ENCODE measurements at places on chromosomes 7 and 10.

- no peak for DNase-seq
Measured at GRCh38 chr10:95289921-95290421, 832 bp downstream of the PDLIM1 start.

- peak; percentile 9 for DNase-seq
Measured at GRCh38 chr10:15169555-15170401, 1.3 kb upstream of the NMT2 start.

GRCh38 chr7:8014399-8014798 lies 45.8 kb downstream of the GLCCI1 start:
- no peak for DNase-seq

GRCh38 chr10:124233546-124234138 lies 140.2 kb upstream of the CHST15 start:
- no peak for DNase-seq

GRCh38 chr7:120662291-120662690 lies 195.7 kb downstream of the TSPAN12 start:
- no peak for DNase-seq

- DNase-seq = no peak
Measured at GRCh38 chr10:71502190-71502589, 105.5 kb downstream of the CDH23 start.

- no peak for DNase-seq
Measured at GRCh38 chr10:115996031-115996430, 277.0 kb downstream of the GFRA1 start.

DNA sequence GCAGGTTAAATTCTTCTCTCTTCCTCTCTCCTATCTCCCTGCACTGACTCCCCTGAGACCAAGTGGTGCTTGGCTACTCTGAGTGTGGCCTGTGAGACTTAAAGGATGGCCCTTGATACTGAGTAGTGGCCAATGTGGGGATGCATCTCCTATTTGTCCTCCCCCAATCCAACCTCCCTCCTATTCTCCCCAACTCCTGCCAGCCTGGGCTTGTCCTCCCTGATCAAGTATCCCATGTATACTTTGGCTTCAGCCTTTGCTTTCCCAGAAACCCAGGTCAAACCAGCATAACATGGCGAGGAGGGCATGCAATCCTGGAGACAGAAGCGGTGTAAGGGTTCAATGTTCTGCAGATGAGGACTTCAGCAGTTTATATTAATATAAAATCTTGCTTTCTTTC lies 77.9 kb upstream of the GRB10 start:
- DNase-seq = no peak

DNA sequence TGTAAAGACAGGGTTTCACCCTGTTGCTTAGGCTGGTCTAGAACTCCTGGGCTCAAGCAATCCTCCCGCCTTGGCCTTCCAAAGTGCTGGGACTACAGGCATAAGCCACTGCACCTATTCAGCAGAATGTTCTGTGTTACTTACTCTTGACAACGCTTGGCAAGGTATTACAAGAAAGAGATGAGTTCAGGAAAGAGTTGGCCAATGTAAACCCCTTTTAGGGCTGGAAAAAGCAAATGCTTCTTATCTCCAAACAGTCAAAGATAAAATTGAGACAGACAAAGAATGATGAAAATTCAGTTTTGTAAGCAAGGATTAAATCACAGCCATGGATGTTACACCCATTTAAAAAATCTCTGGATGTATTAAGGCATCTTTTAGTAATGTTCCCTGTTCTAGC lies 114.0 kb upstream of the PODXL start:
- DNase-seq = no peak

- no peak for DNase-seq
Measured at GRCh38 chr7:70571961-70572360, 560.0 kb upstream of the GALNT17 start.

DNA sequence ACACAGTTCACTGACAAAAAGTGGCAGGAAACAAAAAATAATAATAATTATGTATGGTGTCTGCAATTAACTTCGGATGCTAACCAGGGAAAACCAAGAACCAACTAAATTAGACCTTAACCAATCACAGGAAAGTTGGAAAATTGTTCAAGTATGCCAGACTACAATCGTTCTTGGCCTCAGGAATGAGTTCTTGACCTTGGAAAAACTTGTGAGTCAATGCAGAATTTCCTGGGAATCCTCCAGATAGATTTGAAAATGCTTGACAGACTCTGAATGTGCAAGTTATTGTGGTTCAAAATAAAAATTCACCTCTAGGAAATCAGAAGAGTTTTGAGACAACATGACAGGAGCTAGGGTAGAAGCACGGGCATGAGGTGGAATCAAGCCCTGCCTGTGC lies 171.5 kb downstream of the C7orf25 start:
- no peak for DNase-seq

GRCh38 chr7:43785420-43785819 lies 26.9 kb downstream of the BLVRA start:
- DNase-seq = no peak

DNA sequence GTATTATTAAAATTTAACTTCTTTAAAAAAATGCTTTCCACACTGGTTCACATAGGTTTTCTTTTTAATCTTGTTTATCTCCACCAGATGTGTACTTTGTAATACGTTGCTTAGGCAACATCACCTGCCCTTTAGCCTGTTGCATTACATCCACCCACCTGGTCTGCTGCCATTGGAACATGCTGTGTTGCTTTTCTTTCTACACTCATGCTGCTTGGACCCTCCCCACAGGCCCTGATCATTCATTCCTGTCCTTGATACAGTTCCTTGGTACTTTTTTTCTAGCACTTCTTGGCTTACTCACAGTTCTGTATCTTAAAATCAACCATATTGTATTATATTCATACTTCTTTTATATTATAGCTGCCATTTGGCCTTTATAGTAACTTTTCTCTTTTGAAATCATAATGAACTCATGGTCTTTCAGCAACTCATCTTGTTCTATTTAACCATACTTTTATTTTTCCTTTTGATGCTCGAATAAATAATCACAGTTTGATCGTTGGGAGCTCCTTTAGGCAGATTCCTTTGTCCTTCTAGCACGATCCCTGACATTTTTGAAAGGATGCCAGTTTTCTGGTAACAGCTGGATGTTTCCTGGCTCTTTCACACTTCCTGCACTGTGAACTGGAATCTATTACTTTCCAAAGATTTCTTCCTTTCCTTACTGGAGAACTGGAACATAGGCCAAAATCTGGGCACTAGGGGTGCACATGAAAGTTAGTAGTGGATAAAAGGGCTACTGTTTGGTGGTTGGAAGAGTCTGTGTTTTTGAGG lies 125.1 kb downstream of the CDK14 start:
- no peak for DNase-seq

GRCh38 chr7:26293569-26294308 lies 2.1 kb downstream of the SNX10 start:
- no peak for DNase-seq

DNA sequence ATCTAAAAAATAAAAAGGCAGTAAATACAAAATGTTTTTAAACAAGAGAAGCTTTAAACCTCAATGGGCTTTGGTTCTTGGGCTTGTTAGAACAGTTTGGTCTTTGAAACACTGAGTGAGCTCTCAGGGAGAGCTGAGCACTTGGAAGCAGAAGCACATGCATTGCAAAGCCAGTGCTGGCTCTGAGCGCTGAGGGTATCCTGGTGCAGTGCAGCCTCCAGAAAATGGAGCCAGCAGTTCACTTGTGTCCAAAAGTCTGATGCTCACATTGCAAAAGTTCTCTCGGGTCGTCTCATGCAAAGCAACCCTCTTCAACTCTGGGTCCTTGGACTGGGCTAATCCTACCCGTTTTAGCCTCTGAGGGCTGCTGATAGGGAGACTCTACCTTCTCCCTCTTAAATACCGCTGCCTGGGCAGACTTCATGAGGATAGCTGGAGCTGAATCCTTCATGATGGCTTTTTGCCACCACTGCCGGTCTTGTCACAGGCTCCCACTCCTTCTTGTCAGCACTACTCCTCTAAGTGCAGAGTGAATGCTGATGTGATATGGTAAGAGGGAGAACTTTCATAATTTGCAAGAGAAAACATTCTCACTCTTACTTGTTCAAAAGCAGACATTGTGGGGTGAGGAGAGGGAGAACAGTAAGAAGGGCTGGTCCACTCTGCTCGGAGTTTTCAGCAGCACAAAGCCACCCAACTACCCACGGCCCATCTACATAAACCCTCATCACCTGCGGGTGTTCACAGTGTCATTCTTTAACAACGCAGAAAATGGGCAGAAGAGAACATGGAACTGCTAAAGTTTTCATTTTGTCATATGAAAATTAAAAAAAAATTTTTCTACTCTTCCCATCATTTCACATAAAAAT lies 42.2 kb upstream of the BMPER start:
- DNase-seq = peak; percentile 24

Data from hippocampal formation (tissue), 2 donors.